Breast epithelium (tissue), 4 donors: ENCODE measurements at places on chromosomes 7 and 10.

DNA sequence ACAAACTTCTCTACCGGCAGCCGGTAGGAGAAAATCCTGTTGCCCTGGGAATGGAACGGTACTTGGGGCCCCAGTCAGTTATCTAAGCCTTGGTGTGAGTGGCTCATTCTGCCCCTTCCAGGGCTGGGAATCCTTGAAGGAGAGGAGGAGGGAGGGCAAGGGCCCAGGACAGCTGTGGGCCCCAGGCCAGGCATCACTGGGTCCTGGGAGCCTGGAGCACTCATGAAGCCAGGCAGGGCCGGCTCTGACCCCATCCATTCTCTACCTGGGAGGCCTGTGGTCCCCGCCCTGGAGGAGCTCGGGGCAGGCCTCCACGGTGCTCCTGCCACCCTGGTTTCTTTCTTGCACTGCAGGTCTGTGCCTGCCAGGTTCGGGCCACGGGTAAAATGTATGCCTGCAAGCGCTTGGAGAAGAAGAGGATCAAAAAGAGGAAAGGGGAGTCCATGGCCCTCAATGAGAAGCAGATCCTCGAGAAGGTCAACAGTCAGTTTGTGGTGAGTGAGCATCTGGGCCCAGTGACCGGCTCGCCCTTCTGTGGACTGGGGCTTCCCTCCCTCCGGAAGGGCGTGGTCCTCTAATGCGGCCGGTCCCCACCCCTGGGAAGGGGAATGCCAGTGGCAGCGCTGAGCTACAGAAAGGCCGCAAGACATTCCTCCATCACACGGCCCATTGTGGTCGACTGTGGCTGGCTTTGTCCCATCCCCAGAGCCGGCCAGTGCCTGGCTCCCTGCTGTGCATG is 111.3 kb downstream of the RGS10 start:
- DNase-seq: no peak

- no peak for DNase-seq
Measured at GRCh38 chr10:118723466-118723865, 31.3 kb downstream of the CACUL1 start.

DNA sequence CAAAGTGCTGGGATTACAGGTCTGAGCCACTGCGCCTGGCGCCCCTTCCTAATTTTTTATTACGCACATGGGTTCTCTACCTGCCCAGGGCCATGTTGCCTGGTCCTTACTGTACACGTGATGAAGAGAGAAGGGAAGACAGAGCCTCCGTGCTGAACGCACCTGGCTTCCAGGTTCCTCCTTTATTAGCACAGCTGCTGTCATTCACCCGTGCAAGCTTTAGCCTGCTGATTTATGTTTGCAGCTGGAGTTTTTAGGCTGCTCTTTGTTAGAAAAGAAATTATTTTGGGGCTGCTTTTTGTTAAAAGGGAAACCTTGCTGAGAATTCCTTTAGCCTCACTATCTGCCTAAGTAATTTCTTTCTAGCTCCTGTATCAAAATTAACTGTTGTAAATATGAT is 417.0 kb downstream of the CALN1 start:
- DNase-seq: no peak

DNA sequence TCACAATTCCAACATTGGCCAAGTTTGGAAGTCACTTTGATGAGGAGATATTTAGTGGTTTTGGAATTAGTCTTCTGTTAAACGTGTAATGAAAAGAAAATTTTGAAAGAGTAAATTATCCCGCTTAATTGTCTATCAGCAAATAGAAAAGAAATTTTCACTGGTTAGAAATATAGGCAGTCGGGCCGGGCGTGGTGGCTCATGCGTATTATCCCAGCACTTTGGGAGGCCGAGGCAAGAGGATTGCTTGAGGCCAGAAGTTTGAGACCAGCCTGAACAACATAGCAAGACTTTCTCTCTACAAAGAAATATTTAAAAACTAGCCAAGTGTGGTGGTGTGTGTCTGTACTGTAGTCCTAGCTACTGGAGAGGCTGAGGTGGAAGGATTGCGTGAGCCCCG is 13.4 kb downstream of the CNTNAP2 start:
- DNase-seq: no peak

GRCh38 chr7:111168182-111168581 is 77.3 kb downstream of the LRRN3 start:
- no peak for DNase-seq

GRCh38 chr10:123380491-123381085 is 226.4 kb downstream of the BUB3 start:
- DNase-seq: no peak

DNA sequence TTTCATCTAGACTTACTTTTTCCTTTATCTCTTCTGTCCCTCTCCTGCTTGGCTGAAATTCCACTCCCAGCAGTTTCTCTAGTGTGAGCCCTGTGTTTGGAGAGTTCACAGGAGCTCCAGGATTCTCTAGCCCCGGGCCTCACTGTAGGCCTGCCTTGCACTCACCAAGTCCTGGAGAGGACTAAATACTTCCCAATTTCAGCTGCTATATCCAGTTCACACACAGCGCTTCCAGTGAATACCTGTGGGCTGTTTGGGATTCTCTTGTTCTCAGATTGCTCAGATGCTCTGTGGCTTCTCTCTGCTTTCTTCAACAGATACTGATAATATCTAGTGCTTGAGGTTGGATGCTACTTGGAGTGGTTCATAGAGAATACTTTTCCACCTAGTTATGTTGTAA is 46.0 kb downstream of the MINPP1 start:
- DNase-seq: no peak

DNA sequence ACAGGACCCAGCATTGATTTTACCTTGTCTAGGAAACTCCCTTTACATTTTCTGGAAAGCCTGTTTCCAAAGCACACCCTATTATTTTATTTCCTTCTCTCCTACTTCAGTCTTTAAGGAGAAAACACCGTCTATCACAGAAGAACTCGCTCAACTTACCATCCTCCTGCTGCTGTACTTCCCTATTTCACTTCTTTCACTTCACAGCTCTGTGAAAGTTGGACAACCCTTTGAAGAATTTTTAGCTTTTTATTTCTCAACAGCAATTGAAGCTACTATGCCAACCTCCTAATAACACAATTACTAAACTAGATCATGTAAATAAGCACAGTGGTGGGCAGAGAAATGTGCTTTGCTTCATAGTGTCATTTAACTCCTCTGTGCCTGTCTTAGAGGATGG is 166.5 kb downstream of the TFEC start:
- no peak for DNase-seq

DNA sequence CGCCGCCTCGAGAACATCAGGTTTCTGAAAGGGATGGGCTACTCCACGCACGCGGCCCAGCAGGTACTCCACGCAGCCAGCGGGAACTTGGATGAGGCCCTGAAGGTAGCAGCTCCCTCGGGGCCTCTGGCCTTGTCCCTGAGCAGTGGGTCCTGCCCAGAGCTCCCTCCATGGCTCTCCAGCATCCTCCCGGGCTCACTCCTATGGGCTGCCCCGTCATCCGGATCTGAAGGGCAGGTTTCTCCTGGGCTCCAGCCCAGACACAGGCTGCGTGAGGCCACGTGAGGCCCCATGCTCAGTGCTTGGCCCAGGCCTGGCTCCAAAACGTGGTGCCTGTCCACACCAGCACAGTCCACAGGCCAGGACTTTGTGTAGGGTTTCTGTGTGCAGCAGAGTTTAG is 32.5 kb downstream of the NUB1 start:
- DNase-seq: no peak

DNA sequence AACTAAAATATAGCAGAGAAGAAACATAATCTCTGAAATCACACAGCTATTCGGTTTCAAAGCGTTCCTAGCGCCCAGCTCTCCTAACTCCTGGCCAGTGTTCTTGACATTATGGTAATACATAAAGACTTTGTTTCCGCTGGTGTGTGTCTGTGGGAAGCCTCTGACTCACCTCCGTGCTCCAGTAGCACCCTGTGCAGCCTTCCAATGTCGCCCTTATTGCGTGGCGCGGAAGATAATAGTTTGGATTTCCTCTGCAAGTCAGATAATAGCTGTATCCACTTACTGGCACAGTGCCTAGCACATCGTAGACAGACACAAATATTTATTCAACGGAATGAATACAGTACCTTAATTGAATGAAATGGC is 570 bp downstream of the BMS1 start:
- no peak for DNase-seq

DNA sequence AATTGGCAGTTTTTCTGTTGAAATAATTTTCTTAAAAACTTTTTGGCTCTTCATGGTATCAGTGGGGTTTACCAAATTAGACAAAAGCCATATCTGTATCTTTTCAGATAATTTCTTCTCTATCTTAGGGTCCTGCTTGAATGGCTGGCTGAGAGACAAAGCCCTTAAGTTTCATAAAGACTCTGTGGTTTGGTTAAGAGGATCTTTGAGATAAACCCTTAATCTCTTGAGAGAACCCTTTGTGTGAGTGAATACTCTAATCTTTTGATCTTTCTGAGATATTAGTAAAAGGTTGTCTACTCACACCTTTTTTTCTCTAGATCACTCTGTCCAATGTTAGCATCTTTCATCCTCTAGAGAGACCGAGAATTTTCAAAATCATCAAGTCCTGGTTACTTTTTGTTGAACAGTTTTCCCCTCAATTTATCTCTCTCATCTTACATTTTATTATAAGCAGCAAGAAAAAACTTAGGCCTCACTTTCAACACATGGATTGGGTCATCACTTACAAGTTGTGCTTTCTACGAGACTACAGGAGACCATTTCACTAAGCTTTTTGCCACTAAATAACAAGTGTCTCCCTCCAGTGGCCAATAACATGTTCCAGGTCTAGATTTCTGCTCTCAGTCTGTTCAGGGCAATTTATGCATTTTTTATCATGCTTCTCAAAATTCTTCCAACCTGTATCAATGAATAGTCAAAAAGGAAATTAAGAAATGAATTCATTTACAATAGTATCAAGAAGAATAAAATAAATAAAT is 28.4 kb downstream of the DNAJC9 start:
- no peak for DNase-seq

DNA sequence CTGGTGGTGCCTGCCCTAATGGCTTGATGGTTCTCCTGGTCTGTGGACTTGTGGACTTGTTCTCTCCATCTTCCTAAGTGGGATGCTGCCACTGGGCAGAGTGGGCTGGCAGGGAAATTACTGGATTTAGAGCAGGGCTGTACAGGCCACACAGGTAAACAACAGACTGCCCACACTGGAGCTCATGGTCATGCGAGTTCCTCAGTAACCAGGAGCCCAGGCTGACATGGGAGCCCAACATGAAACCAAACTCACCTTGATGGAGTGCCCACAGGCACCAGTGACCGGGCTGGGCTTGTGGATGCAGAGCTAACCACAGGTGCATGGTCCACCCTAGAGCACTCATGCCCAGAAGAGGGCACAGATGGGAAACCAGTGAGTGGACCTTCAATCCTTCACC is 116.7 kb downstream of the SLIT1 start:
- no peak for DNase-seq

DNA sequence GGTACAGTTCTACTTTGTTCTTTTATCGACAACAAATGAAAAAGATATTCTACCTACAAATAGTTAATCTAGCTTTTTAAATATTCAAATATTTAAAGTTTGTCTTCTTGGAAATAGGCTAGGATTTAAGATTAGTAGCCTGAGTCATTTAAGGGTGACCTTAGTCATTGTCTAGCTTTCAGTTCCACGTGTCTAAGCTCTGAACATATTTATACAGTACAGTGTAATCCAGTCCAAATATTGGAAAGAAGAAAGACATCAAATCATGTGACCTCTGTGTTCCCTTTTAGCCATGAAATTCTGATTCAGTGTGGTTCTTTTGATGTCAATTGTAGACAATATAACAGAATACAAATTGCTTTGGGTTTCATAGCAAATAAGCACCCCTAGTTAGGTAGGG is 121.1 kb downstream of the MALRD1 start:
- DNase-seq: no peak

GRCh38 chr7:149880638-149881311 is 7.0 kb downstream of the ATP6V0E2 start:
- DNase-seq: no peak

GRCh38 chr10:24465891-24466818 is 257.2 kb downstream of the KIAA1217 start:
- no peak for DNase-seq

GRCh38 chr7:24750441-24751055 is 6.7 kb downstream of the GSDME start:
- no peak for DNase-seq

DNA sequence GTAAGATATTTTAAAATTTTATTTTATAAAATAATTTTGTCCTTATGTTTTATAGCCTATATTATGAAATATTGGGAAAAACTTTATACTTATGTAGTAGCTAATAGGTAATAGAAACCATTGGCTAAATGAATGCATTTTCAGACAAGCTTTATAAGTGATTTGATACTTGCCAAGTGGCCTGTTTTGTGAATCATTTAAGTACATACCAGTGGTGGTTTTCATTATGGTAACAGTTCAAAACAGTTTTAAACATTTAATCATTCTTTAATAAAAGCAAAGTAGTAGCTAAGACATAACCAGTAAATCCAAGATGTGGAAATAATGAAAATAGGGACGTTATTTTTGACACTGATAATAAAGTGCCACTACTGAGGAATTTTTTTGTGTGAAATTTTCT is 182.2 kb downstream of the PHF14 start:
- no peak for DNase-seq

GRCh38 chr10:132654121-132654571 is 116.6 kb downstream of the INPP5A start:
- no peak for DNase-seq

DNA sequence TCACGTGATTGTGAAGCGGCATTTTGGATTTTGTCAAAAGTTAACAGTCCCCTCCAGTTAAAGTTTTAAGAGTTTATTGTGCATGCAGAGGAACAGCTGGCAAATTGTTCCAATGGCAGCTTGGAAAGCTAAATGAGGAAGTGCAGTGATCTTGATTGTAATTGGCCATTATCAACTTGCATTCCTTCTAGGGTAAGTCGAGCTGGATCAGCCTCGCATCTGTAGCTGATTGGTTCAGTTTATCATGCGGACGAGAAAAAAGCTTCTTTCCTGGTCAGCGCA is 566 bp downstream of the ZNF789 start:
- no peak for DNase-seq
